CD4-positive, alpha-beta memory T cell (primary cell): ENCODE measurements at places on chromosomes 6 and 20.
A peak's percentile ranks its signal among the peaks of the same experiment; 100 is the strongest.

- DNase-seq: no peak
These were observed 117.2 kb upstream of the RALGAPA2 start for GRCh38 chr20:20829681-20830080.

GRCh38 chr20:38843346-38843745 lies 37.8 kb downstream of the PPP1R16B start:
- no peak for DNase-seq

DNA sequence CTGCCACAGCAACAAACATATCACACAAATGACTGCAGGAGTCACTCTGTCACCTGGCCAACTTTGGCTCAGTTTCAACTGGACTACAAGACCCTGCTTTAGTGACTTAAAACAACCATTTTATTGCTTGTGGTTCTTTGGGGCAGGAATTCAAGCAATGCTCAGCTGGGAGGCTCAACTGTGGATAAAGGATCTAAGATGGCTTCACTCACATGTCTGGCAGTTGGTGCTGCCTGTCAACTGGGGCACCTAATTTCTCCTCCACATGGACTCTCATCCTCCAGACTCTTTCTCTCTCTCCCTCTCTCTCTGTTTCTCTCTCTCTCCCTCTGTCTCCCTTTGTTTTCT lies 2.8 kb upstream of the EPB41L2 start:
- DNase-seq: no peak

DNA sequence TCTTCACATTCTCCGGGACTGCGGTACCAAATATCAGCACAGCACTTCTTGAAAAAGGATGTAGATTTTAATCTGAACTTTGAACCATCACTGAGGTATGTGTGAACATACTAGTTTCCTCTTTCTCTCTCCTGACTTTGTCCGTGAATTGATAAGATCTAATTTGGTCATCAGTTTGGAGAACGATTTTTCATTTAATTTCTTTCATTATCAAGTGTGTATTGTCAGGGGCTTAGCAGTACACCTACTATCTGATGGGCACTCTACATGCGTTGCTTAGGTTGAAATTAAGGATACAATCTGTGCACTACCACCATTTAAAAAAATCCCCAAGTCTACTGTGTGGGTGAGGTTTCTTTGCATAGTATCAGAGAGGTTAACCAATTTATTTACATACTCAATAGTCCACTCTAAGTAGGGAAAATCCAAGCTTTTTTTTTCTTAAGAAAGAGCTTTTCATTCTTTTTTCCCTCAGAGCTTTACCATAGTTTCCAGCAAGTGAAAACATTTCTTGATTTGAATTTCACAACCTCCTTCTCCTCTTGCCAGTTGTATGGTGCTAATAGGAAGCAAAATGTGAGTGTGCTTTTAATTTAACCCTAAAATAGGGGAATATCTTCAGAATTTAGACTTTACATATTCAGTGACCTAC lies 105.4 kb upstream of the ESR1 start:
- DNase-seq: no peak

DNA sequence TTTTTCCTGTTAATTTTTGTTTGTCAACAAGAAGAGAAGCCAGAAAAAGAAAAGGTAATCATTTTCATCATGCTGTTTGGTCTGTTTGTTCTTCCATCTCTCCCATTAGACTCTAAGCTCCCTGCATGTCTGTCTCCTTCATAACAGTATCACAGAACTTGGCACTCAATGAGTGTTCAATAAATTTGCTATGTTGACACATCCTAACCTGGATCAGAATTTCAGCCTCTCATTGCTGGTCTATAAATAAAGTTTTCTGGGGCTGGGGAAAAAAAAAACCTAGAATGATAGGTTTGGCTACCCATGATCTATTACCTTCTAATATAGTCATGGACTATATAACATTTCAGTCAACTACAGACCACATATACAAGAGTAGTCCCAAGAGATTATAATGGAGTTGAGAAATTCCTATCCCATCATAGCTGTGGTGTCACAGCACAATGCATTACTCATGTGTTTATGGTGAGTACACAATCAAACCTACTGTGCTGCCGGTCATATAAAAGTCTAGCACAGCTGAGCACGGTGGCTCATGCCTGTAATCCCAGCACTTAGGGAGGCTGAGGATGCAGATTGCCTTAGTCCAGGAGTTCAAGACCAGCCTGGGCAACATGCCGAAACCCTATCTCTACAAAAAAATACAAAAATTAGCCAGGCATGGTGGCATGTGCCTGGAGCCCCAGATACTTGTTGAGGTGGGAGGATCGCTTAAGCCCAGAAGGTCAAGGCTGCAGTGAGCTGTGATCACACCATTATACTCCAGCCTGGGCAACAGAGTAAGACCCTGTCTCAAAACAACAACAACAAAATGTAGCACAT lies 5.9 kb downstream of the NUDT3 start:
- no peak for DNase-seq

DNA sequence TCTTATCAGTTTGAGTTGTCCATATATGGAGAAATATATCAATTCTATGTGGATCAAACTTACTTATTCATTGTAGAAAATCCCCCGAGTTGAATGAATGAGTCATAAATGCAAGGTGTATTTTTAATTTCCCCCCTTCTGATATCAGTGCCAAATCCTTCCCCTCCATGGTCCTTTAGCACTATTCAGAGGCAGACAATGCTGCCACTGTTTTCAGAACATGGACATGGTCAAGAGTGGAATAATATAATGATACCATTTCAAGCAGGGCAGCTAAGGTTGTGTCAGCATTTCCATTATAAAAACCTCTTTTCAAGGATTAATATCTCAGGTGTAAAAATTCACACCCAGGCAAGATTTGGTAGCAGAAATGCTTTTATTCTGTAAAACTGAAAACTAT lies 244.0 kb downstream of the FOXC1 start:
- no peak for DNase-seq

- no peak for DNase-seq
These were observed 53.6 kb downstream of the CDC40 start for GRCh38 chr6:110233770-110234374.

DNA sequence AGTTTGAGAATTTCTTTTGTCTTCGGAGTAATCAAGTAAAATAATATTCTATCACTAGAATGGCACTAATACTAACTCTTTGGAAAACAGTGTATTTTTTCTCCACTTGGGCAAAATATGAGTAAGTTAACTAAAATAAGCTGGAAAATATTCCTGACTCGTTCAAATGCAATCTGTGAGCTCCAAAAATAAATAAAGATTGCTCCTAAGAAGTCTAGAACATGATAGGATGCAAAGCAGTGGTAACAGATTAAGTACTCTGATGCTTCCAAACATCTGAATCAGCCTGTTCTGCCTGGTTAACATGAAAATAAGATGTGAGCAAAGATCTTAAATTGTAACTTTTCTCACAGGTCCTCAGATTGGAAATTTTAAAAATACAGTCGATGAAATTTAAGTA lies 285.1 kb upstream of the ID4 start:
- DNase-seq: no peak

- DNase-seq: peak; percentile 91
These were observed 537 bp downstream of the PPIL4 start for GRCh38 chr6:149545258-149545753.
